ENCODE measurements at places on chromosomes 2 and 18.

GRCh38 chr18:59385191-59385590 lies 26.1 kb upstream of the LMAN1 start:
- DNase-seq, result no peak

DNA sequence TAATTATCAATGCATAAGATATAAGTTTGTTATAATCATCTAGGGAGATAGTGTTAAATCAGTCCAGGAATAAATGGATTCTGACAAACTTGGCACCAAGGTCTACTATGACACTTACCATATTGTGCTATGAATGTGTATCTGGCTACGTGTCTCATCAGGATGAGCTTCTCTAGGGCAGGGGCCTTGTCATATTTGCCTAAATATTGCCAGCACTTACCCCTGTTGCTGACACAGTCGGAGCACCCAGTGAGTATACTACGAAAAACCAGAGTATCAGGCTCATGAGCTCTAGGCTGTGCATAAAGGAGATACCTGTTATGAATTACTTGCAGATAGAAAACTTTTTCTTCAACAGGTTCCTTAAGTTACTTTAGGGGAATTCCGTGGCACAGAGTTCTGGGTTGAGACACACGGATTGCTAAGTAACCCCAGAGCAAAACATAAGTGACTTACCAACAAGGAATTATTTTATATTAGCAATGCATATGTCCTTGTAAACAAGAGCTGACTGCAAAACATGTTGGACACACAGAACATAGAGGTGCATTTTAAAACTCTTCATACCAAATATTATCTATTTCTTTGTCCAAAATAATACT lies 7.7 kb upstream of the TTC39C start:
- peak; percentile 48 for DNase-seq

DNA sequence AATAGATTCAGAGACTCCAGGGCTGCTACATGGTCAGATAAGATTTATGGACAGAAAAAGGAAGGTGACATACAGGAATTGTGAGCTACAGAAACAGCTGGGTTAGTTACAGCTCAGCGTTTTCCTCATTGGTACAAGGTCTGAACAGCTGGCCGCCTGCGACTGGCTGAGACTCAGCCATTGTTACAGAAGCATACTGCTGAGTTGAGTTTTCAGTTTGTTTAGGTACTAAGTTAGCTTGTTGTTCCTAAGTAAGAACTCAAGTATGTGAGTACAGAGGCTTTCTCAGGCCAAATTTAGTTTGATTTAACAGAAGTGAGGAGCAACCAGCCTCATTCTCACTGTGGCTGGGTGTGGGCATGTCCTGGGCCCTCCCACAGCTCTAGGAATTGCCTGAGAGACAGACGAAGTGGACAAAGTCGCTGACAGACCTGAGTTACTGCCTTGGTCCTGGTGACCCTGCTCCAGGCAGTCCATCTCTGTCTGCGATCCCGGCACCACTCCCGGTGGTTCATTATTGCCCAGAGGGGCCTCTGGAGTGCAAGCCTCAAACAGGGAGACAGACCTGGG lies 27.8 kb upstream of the RHOB start:
- no peak for DNase-seq

GRCh38 chr2:158914731-158915130 lies 53.7 kb upstream of the TANC1 start:
- DNase-seq, result no peak

GRCh38 chr2:210620456-210620855 lies 64.1 kb downstream of the CPS1 start:
- no peak for DNase-seq

- DNase-seq, result peak; percentile 91
Observed at GRCh38 chr2:213021971-213022899, 129.2 kb downstream of the IKZF2 start.

DNA sequence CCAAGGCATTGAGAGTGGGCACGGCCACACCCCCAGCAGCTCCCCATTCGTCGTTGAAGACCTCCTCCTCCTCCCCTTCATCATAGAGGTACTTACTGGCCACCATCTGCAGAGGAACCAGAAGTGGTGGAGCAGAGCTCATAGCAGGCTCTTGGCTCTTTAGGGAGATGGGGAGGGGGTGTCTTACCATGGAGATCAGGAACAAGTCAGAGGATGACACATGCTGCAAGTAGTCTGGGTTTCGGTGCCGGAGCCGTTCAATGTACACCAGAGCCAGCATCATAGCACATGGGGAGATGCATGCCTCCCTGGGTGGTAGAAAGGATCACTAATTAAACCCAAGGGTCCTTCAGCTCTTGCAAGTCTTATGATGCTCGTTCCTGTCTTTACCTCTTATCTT lies 1.9 kb downstream of the CNPPD1 start:
- no peak for DNase-seq

- no peak for DNase-seq
Observed at GRCh38 chr2:37916512-37917082, 8.5 kb upstream of the RMDN2 start.

- DNase-seq, result no peak
Observed at GRCh38 chr18:5065615-5066014, 131.4 kb downstream of the AKAIN1 start.

GRCh38 chr2:224366267-224366844 lies 35.6 kb downstream of the FAM124B start:
- DNase-seq, result no peak

DNA sequence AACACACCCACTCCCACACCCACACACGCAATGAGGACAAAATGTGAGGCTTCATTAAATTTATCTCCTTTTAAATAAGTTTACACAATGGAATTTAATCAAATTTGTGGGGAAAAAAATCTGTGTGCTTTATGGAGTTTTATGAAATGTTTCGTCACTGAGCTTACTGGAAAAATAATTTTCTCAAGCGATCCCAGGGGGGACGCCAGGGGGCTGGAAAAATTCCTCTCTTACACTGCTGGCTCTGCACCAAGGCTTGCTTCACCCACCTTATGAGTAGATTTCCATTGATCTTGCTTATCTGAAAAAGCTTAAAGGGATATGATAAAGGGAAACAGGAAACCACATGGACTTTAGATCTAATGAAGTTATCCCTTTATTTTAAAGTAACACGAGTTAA lies 95.5 kb downstream of the CABYR start:
- no peak for DNase-seq

DNA sequence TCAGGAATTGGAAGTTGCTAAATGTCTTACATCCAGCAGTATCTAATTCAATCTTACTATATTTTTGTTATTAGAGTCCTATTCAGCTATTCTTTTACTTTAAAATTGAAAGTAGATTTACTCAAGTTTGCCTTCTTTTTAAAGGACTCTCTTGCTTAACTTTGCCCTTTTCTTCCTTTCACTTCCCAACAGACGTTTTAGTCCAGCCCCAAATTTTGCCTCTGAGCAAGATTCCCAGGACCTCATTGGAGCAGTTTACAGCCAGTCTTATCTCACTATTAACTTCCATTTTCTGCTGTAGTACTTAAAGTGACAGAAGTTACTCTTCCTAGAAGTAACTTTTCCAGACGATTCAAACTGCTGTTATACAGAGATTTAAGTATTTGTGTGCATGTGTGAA lies 1.7 kb upstream of the PRKD3 start:
- DNase-seq, result no peak

DNA sequence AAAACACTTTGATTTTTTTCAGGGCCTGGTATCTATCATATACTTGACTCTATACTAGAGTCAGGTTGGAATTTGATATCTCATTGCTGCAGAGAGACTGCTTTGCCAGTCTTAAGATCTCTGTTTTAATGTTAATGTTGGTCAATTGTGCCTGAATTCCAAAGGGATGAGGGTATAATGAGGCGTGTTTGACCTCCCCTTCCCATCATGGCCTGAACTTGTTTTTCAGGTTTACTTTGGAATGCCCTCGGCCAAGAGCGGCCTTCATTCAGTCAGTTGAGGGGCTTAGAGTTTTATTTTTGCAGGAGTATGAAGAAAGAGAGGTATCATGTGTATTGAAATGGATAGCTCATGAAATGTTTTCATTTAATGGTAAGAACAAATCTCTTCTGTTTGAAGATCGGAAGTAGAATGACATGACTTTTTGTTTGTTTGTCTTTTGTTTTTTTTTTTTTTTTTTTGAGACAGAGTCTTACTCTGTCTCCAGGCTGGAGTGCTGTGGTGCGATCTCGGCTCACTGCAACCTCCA lies 119.0 kb downstream of the KIAA1328 start:
- DNase-seq, result no peak

DNA sequence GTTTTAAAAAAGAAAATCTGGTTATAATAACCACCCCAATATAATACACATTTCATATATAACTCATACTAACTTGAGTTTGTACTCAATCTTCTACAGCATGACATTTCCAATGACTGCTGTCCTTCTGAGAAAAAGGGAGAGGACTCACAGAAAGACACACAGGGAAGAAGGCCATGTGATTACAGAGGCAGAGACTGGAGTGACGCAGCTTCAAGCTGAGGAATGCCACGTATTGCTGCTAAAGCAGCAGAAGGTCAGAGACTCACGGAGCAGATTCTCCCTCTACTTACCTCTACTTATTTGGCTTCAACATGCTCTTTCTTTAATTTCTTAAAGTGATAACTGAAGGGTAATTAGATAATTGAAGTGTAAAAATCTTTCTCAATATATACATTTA lies 753.5 kb upstream of the PKDCC start:
- no peak for DNase-seq

GRCh38 chr2:102005989-102006885 lies 14.5 kb downstream of the IL1R2 start:
- DNase-seq, result peak; percentile 60

DNA sequence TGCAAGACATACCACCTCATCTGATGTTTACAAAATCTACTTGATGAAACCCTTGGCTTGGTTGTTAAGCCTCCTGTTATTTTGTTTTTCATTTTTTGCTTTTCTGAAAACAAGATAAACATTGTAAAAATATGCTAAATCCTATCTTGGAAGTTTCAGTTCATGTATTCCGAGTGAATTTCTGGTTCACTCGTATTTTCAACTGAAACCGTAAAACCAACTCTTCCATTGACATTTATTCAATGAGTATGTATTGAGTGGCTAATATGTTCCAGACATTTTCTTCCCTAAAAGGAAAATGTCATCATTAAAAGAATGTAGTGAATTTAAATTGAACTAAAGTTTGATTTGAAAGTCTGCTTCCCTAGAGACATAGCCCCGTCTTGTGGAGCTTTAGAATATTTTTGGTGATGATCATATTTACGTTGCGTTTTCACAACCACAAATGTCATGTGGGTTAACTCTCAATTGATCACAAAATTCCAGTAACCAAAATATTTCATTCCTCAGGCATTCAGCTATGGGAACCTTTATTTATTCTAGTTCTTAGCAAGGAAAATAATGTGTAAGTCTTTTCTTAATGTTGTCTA lies 204.2 kb downstream of the MBD2 start:
- DNase-seq, result no peak

DNA sequence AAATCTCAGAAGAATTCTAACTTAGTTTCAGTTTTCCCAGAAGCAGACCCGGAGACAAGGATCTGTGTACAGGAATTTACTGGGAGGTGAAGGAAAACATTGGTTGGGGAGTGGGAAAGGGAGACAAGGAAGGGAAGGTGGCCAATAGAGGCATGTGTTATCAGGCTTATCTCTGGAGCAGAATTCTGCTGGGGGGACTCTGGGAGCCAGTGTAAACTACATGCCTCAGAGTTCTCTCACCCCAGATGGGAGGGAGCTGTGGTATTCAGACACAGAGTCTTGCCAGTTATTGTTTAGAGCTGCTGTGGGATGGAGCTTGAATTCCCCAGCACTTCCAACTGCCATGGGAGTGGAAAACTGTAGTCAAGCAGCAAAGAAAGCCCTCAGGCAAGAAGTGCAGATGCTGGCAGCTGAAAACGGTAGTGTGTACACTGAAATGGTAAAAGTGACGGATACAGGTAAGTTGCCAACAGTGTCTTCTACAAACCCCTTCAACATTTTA lies 19.0 kb downstream of the DNPEP start:
- no peak for DNase-seq

DNA sequence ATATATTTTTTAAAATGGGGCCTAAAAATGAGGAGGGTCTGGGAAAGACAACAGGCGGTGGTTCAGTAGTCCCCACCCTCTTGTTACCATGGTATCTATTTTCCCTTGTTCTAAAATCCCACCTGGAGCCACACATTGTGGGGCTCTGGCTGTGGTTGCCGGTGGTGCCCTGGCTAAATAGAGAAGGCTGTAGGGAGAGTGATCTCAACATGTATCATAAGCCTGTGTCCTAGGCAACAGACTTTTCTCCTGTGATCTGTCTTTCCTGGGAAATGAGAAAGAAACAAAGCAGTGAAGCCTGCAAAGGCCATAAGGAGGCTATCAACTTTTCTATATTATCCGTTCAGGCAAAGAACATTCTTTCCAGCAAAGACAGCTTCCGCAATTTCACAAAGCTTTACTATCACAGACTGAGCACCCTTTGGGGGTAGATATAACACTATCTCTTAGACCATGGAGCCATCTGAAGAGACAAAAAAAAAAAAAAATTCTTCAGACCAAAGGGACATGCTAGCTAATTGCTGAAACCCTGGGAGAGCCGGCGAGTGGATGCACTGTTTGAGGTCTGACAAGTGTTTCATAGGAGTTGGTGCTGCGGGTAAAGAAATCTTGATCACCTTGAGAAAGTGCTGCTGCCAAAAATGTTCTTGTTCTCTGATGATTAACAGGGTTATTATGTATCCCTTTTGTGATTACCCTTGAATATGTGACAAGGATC lies 879.2 kb upstream of the DDX18 start:
- no peak for DNase-seq

- DNase-seq, result no peak
Observed at GRCh38 chr18:36493349-36494159, 196.0 kb downstream of the FHOD3 start.

GRCh38 chr18:54162431-54162830 lies 62.0 kb downstream of the MBD2 start:
- no peak for DNase-seq

DNA sequence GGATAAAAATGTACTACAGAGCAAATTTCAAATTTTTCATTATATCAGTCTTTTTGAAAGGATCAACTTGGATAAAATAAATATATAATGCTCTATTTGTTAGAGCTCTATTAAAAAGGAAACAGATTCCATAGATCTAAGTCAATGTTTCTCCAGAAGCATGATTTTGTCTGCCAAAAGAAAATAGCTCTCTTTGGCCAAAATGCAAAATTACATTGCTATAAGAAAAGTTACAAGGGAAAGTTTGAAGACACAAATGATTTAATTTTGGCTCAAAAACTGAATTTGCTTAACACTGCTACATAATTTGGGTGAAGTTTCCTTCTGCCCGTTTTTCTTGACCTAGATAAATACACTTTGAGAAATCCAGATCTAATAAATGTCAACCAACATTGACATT lies 15.7 kb downstream of the C2orf69 start:
- DNase-seq, result no peak

DNA sequence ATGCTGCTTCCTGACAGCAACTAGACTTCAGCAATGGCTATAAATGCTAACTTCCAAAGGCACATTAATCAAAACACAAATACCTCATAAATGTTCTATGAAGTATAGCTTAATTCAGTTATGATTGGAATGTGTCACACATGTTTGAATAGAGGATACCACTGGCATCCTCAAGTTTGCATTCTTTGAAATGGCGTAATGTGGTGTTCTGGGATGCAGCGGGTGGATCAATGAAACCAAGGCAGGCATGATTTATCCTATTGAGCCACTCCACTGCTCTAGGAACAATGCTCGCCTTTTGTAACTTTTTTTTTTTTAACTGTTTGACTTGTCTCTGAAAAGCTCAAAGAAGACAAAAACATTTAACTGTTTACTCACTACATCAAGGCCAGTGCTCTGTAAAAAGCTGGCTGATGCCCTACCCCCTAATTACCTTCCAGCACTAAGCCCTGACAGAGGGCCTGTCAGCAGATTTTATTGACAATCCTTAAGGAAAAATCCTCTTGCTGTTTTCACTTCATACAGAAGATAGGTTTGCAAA lies 278.8 kb upstream of the SESTD1 start:
- DNase-seq, result no peak
